Right lung (tissue), 10 donors: ENCODE measurements at places on chromosomes 3 and 15. TPM values are rescaled to one million over a fixed set of nuclear protein-coding genes. Genes with fewer than 3 reads are reported as not detected.

- DNase-seq, result no peak
Observed at GRCh38 chr3:12445523-12446240, 38.6 kb upstream of the TSEN2 start.

DNA sequence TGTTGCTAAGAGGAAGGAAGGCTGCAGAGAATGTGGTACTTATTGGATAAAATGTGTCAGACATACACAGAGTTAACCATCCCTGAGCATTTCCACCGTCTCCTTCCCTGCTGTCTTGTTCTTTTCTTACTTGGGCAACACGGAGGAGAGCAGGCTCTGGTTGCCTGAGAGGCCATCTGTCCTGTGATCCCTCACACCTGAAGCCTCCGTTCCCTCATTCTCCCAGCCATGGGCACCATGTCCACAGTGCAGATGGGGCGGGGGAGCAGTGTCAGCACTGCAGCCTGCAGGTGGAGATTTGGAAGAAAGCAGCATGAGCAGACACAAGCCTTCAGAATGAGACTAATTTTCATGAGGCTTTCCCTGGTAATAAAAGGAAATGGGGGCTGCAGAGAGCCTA is 133.7 kb downstream of the CHCHD6 start:
- no peak for DNase-seq

- DNase-seq, result no peak
Observed at GRCh38 chr3:7744850-7745249, 756.8 kb upstream of the LMCD1 start.

DNA sequence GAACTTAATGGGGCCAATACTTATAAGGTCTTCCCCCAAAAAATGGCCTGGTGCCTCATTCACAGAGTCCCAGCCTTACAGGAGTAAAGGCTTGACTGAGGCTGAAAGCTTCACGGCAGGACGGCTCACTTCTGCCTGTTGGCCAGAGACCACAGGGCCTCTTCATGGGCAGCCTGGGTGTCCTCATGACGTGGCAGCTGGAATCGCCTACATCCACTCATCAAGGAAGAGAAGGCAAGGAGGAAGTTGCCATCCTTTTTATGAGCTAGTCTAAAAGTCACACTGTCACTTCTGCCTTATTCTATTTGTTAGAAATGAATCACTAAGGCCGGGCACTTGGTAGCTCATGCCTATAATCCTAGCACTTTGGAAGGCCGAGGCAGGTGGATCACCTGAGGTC is 89.3 kb upstream of the DGKG start:
- DNase-seq, result no peak

DNA sequence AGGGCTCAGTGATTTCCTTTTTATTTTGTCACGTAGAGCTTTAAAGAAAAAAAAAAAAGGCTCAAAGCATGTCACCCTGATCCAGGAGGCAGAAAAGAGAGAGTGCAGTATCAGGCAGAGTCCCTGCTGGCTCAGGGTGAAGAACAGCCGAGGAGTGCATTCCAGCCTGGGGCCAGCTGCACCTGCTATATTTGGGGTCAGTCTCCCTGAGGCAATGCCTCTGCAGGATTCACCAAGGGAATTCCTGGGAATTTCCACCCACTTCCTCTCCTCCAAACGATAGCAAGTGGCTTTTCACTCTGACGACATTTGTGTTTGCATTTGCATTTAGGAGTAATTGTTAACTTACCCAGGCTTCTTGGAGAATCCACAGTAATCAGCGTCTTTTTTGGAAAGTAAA is 202.9 kb upstream of the CTNNB1 start:
- DNase-seq, result no peak

- DNase-seq, result no peak
Observed at GRCh38 chr15:43776718-43777266, at the start of gene ELL3. TSS of gene ELL3 (minus strand) at chr15:43776966. CDS start at chr15:43776901, 65 bp downstream.

GRCh38 chr15:92035961-92036360 is 182.5 kb downstream of the SLCO3A1 start:
- DNase-seq, result no peak

GRCh38 chr3:13650210-13651056 is 101.5 kb downstream of the FBLN2 start:
- peak; percentile 77 for DNase-seq

DNA sequence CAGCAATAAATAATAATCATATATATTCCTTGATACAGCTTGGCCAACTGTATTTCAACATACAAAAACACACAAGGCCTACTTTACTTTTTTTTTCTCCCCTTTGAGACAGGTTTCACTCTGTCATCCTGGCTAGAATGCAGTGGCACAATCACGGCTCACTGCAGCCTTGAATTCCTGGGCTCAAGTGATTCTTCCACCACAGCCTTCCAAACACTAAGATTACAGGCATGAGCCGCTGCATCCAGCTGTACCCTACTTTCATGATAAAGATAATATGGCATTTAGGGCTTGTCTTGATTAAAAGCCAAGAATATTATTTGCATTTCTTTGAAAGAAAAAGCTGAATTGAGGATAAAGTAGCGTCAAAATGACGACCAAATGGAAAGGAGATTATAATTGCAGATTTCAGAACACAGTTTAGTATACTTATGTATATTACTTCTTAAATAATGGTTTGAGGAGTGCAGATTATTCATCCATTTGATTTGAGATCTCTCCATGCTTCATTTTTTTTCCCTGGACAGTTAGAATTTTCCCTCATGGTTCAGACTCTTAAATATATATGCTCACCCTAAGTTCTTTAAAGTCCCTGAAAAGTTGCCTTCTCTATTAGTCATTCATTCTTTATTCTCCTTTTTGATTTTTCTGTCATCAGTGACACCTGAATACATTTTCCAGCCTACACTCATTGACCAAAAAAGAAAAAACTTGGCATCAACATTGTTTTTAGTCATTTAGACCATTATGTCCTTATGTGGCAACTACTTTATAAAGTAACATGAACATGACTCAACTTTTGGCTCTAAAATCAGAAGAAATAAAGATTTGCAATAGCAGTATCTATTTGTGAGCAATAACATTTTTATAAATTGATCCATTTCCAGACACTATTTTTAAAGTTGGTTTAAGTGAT is 48.5 kb upstream of the MLF1 start:
- DNase-seq, result no peak

DNA sequence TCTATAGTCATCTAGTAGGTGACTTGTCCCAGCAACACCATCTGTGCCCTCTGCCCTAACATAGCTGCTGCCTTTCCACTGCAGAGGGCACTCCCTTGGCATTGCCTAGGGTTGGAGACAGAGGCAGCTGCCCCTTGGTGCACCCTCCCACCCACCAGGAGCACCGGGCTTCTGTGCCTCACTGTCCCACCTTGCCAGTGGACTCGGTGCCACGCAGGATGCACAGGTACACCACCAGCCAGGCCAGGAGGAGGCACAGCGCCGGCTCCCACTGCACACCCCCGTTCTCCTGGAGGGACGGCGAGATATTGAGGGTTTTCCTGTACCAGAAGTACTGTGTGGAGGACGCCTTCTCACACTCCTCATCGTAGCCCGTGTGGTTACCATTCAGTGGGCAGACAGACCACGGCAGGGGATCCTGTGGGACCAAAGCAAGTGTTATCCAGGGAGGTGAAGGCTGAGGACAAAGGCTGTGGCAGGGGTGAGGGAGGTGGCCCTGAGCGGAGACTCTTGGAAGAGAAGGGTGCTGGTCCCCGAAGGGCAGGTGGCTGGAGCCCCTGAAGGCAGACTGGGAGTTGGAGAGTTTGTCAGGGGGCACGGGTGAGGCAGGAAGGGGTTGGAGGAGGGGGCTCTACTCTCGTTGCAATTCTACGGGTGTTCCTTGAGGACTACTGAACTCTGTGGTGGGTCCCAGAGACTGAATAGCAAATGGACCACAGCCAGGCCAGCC is 20.6 kb downstream of the SLC6A20 start:
- DNase-seq, result no peak

DNA sequence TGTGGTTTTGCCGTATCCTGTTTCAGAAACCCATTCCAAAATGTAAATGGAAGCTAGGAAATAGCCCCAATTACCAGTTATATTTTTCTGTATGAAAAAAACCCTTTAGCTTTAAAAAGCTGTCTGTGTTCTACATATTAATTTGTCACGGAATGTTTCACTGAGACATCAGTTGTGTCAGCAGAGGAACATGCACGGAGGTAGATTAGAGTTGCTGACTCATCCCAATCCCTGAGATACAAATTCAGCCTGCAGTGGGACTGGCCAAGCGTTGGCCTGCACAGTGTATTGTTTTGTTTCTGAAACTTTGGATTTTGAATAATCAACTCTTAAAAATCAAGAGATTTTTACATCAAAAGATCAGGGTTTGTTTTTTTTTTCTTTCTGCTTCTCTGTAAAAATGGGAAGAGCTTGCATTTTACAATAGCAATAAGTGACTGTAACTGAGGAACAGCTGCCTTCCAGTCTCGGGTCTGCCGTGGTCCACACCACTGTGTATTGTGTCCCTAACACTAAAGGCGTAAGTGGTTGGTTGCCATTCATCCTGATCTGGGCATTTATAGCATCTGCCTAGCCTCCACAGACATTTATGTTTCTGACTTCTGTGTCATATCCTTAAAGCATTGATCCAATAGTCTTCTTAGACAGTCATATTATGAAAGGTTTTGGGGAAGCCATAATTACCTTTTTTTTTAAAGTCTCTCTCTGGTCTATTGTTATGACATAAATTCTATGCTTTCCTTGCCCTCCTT is 218.1 kb downstream of the ADAMTSL3 start:
- DNase-seq, result no peak

The RASL12 gene
- 131 TPM for polyA plus RNA-seq

GRCh38 chr3:58383904-58384303 is 49.7 kb downstream of the PDHB start:
- no peak for DNase-seq

The ALPK3 gene
- polyA plus RNA-seq, result 13.8 TPM

The NTRK3 gene
- 7.1 TPM for polyA plus RNA-seq

- no peak for DNase-seq
Observed at GRCh38 chr3:98869391-98869790, 32.1 kb downstream of the DCBLD2 start.

The CLSTN2 gene
- polyA plus RNA-seq, result 0.55 TPM

The RAD51 gene
- 18.5 TPM for polyA plus RNA-seq

DNA sequence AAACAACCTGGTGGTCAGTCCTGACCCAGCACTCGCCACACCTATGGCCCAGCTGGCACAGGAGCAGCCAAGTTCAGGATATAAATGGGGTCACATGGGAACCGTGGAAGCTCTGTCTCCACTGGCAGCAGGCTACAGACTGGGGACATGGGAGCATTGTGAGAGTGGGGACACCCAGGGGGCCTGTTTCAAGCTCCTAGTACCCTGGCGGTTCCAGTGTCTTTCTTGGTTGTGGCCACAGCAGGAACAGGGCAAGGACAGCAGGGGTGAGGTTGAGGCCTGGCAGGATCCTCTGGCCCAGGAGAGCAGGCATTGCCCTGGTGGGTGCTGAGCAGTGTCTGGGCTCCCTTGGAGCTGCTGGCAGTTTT is 1.9 kb downstream of the CSK start:
- DNase-seq, result no peak

DNA sequence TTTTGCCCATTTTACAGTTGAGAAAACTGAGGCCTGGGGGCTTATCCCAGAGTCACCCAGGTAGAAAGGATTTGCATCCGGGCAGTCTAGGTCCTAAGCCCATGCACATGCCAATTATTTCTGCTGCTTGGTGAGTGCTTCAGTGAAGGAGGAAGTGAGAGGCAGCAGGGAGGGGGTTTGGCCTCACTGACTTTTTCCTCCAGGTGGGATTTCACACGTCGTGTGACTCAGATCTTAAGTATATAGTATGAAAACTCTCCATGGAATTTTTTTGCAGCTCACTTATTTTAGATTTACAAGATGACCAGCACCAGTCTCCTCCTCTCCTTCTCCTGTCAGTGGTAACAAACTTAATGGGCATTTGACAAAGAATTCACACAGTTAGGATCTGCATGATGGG is 4.6 kb downstream of the ITGA11 start:
- DNase-seq, result no peak

The ZCWPW2 gene
- polyA plus RNA-seq, result 2.8 TPM

DNA sequence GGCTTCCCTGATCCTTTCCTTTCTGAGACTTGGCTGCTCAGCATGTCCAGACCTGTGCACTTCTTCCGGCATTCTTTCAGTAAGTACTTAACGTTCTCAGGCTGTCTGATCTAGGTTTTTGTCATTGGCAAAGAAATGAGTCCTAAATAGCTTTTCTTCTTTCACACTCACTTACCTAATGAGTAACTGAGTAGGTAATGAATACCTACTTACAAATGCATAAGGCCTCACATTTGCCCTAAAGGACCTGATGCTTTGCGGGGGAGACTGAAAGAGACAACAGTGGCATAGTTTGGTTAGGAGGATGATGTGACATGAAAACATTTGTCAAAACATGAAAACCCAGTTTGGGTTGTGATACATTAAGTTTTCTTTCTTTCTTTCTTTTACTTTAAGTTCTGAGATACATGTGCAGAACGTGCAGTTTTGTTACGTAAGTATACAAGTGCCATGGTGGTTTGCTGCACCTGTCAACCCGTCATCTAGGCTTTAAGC is 516.7 kb upstream of the CFAP20DC start:
- no peak for DNase-seq

DNA sequence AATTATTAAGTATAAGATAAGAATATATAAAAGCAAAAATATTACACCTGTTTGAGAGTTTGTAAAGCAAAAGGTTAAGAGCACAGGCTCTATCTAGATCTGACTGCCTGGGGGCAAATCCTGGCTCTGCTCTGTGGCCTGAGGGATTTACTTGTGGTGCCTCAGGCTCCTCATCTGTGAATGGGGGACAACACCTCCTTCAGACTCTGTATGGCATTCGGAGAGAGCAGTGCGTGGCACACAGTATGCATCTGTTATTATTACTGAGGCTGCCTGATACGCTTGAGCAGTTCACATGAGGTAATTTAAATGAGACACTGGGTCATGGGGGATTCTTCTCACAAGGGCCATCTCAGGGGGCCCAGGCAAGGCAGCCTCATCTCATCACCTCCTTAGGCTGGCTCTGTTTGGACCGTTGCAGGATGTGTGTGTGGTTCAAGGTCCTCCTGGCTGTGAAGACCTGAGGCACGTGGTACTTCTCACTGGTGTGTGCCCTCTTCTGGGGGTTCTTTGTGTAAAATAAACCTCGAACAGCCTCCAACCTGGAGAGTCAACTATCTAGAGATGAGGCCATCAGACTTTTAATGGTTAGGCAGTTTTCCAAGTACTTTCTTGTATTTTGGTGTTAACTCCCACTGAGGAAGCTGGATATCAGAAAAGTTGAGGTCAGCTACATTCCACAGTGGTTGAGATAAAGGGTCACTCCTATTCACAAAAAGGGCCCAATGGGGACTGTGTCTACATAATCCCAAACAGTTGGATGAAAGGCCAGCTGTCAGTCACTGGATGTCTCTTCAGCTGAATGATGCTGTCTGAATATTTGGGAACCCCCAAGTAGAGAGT is 9.0 kb downstream of the GNB5 start:
- DNase-seq, result no peak

The VEPH1 gene
- polyA plus RNA-seq, result 45.3 TPM

The TBL1XR1 gene
- 90.4 TPM for polyA plus RNA-seq

The CPEB1 gene
- 2.4 TPM for polyA plus RNA-seq

GRCh38 chr3:148605521-148605920 is 92.2 kb upstream of the AGTR1 start:
- no peak for DNase-seq

GRCh38 chr15:68852461-68852860 is 31.8 kb upstream of the ANP32A start:
- no peak for DNase-seq

GRCh38 chr3:124275412-124275811 is 283.5 kb upstream of the ROPN1 start:
- no peak for DNase-seq

- no peak for DNase-seq
Observed at GRCh38 chr3:126451511-126451910, 24.2 kb downstream of the ZXDC start.

The TAGLN3 gene
- polyA plus RNA-seq, result 2.9 TPM
